ENCODE measurements at places on chromosomes 16 and 17.

DNA sequence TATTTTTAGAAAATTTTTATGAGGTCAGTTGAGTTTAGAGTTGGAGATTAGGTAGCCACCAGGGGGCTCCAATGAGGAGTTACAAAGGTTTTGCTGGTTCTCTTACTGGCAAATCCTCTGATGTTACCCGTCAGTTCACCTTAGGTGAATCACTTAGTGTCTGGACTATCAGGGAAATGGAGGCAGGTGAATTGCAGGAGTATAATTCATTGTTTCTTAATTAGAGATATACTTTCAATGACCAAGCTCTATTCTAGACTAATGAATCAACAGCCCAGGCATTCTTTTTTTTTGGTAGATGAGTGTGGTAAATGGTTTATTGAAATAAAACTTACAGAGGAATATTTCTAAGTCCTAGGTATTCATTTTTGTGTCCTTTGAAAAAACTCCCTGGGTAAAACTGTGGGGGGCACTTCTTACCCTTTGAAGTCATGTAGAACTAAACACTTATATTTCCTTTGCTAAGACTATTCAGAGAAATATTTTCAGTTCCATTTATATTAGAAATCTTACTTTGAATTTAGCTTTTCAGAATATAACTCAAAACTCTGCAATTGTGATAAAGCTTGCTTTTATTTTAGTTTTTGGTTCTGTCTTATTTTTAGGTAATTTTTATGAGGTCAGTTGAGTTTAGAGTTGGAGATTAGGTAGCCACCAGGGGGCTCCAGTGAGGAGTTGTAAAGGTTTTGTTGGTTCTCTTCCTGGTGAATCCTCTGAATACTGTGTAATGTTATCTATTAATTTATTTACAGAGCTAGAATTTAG is 17.7 kb downstream of the PSMD11 start:
- peak; percentile 75 for DNase-seq

GRCh38 chr16:66605177-66605978 is 874 bp downstream of the CMTM3 start:
- DNase-seq = peak; percentile 67

- no peak for DNase-seq
Observed at GRCh38 chr16:23960081-23960885, 124.5 kb downstream of the PRKCB start.

DNA sequence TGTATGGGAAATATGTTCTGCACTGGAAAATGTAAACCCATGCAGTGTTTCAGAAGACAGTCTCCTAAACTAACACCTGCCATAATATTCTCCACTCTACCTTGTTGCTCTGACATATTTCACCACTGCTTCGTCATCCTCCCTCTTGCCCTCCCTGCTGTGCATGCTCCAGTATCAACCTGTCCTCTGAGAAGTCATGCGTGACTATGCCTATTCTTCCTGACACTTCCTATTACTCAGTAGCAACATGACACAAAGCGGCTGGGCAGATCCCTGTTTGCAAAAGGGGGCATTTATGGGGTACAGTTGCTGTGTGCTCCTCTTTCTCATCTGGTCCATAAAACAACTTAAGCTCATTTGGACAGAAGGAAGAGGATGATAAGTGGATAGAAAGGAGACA is 805.6 kb upstream of the EEF2KMT start:
- no peak for DNase-seq

DNA sequence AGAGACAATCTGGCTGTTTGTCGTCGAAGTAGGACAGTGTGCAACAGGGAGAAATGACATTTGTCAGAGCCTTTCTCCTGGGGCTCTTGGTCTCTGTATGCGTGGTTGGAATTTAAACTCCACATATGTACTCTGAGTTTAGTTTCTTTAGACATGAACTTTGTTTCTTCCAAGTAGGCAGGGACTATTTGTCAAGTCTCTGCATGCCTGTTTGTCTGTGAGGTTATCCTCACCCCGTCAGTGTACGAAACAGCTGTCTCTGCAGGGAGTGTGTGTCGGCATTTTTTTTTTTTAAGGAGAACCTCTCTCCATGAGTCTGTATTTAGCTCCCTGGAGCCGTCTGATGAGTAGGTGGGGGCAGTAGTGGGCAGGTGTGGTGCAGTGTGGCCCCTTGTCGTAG is 29.7 kb downstream of the NDEL1 start:
- no peak for DNase-seq

GRCh38 chr17:50630524-50631194 is 4.0 kb upstream of the ABCC3 start:
- no peak for DNase-seq

DNA sequence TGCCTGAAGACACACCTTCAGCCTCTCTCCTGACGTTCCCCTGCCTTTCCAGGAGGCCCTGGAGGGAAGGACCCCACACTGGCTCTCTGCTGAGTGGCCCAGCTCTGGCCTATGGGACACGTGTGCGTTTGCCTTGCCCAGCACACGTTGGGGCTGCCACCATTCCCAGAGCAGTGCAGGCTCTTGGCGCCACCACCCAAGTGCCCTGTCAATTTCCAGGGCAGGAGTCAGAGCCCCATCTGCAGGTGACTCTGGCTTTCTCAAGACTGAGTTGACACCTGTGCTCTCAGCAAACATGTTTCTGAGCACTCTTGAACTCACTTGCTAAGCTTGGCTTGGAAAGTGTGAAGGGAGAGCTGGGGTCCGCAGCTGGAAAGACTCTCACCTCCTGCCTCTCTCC is 4.7 kb upstream of the IRF8 start:
- peak; percentile 66 for DNase-seq

DNA sequence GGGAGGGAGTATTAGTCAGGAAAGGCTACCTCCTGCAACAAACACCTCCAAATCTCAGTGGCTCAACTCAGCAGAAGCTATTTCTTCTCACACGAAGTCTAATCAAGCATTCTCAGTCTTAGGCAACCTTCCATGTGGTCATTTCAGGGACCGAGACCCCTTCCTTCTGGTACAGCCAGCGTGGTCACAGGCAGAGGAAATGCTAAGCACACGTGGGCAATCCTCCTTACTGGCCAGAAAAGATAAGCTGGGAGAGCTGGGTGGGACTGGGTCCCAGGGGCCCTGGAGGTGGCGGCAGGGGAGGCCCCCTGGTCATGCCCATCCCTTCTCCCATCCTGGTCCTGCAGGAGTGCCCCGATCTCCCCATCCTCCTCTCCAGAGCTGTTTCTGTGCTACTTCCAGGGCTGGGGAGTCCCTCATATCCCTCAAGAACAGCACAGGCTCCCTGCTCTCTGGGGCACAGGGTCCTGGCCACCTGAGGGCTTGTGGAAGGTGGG is 5.7 kb upstream of the CX3CL1 start:
- DNase-seq = no peak

- DNase-seq = peak; percentile 22
Observed at GRCh38 chr17:70608193-70608592, 438.9 kb downstream of the KCNJ2 start.

- DNase-seq = no peak
Observed at GRCh38 chr17:8320990-8321389, 10.9 kb downstream of the ARHGEF15 start.

DNA sequence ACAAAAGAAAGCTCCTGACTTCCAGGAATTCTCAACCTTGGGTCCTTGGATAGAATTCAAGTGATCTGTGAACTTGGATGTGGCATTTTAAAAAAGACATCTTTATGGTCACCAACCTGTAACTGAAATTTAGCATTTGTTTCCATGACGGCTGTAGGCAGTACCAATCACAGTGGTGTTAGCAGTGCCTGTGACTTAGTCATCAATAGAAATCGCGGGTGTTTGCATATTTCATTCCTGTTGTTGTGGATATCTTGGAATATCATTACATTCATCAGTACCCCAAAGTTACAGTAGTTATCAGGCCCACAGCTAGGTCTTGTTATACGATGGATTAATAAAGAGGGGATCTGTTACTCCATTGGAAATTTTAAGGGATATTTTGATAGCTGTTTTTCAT is 81.6 kb downstream of the CMIP start:
- DNase-seq = no peak

GRCh38 chr17:81440511-81441244 is 45.4 kb downstream of the BAHCC1 start:
- peak; percentile 70 for DNase-seq

DNA sequence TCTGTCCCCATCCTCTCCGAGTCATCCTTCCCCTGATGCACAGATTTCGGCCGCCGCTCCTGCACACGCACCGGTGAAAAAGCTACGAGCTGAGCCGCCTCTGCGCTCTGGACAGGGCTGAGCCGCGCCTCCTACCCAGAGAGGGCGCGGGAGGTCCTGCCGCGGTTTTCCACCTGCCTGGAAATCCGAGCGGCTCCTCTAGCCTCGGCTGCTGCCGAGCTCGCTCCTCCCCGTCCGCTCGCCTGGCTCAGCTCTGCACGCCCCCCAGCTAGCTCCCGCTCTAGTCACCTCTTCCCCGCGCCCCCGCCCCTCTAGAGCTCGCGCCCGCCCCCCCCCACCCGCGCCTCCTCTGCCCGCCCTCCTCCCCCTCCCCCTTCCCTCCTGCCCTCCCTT is 198 bp upstream of the SHISA9 start:
- peak; percentile 95 for DNase-seq

DNA sequence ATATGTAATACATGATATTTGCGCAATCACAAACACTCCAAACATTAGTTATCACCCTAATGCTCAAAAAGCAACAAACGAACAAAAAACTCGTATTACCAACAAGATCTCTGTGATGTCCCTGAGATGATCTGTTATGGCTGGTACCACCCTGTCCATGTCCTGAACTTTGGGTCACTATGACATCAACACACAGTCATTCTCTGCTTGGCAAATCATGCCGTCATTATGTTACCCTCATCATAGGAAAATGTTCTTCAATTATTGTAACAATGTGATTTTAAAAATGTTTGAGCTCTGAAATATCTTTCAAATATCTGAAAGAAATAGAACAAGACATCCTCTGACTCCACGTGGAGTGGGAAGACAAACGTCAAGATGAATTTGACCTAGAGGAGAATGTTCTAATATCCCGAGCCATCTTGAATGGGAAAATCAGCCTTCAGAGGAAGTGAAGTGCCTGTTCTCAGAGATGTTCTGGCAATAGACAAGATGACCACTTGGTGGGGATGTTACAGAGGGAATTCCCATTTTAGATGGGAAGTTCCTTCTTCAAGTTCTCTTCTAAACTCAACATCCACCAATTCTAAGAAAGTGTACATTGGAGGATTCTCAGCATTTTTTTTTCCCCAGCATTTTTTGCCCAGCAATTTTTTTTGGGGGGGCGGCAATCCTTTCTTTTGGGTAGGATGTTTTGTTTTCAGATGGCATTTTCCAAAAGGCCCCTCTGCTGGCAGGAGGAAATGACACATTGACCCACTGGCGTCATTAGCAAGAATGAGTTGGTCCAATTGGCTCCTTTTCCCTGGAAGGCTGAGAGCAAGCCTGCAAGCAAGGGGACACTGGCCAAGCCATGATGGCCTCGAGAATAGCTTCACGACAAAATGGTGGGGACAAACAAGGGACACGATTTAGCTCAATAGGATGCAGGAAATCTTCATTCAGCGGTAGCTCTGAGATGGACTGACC is 3.7 kb upstream of the HSD17B2 start:
- peak; percentile 64 for DNase-seq

GRCh38 chr16:27595475-27595874 is 45.5 kb downstream of the KATNIP start:
- DNase-seq = no peak

DNA sequence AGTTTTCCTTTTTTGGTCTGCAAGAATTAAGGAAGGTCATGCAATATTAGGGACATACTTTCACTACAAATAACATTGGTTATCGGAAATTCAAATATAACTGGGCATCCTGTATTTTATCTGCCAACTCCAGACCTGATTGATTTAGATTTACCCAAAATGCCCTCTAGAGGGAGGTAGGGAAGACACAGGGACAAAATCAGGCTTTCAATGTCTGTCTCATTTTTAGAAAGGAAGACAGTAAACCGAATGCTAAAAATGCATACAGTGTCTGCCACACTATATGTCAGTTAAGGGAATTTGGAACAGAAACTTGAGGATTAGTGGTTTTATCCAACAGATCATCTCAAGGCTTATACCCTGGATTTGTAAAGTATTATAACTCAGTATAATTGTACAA is 161.7 kb upstream of the SOX9 start:
- no peak for DNase-seq

GRCh38 chr16:10575506-10576130 is 4.8 kb downstream of the EMP2 start:
- no peak for DNase-seq

- DNase-seq = no peak
Observed at GRCh38 chr17:75542229-75542628, 16.7 kb downstream of the LLGL2 start.

GRCh38 chr17:62727916-62728672 is 80.0 kb downstream of the MARCHF10 start:
- peak; percentile 51 for DNase-seq

DNA sequence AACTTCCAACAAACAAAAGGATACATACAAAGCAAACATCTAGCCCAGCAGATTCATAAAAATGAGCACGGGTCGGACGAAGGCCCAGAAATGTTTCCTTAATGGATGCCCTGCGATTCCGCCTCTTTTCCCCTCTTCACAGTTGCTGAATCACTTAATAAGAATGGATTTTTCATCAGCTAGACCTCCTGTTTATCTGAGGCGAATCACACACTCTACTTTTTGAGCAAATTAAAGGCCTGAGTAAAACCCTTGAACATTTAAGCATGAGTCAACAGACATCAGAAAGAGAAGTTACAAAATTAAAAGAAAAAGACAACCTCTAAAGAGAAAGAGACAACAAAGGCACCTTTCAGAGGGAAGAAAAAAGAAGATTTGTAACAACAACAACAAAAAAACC is 44.7 kb downstream of the HS3ST3A1 start:
- no peak for DNase-seq

GRCh38 chr17:27384261-27384701 is 72.0 kb upstream of the KSR1 start:
- peak; percentile 18 for DNase-seq

DNA sequence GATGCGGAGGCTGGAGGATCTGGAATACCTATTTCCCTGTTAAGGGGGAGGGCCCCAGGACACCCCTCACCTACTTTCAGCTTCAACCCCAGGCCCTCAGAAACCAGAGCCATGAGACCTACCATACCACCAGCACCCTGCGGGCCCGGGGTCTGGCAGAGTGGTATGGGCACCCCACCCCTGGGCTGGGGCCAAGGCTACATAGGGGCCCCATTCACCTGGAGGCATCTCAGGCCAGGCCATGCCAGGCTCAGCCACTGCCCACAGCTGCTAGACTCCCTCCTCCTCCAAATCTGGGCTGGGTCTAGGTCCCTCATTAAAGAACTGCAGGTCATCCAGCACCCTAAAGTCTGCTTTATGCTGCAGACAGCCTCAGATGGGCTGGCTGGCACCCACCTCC is 9.0 kb downstream of the FNDC8 start:
- no peak for DNase-seq

GRCh38 chr17:19590912-19591551 is 57.4 kb downstream of the SLC47A1 start:
- DNase-seq = no peak

- DNase-seq = no peak
Observed at GRCh38 chr16:3356118-3356517, 429 bp downstream of the OR2C1 start.

DNA sequence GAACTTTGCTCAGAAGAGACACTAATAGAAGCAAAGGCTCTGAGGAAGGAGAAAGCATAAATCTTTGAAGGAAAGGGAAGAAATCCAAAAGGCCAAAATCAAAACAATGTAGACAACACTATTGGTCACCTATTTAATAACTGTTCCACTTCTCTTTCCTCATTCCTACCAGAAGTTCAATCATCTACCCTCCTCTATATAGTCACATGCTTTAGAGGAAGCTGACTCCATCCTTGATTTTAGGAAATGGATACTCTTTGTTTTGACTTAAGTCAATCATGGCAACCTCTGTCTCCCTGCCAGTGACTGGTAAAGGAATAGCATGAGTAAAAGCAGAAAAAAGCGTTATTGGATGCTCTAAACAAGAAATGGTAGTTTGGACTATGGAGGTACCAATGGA is 7.3 kb downstream of the BRIP1 start:
- no peak for DNase-seq

Data from mesendoderm (in vitro differentiated cells).